NCI-H2107 (cell line): ENCODE measurements at places on chromosomes 13 and 19.

GRCh38 chr13:43749503-43749902, 37.3 kb downstream of the ENOX1 start:
- DNase-seq: no peak

DNA sequence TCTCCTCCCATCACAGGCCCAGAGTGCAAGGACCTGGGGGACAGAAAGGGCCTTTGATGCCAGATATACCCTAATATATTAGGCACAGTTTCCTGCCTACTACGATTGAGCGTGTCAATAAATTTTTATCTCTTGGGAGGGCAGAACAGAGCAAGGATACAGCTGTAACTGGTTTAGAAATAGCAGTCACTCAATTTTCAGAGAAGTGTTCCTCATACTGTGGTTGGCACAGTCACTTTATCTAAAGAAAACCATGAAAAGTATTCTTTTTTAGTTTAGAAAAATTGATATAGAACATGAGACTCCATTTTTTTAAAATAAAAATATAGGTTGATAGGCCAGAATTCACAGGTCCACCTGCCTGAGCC, 460 bp upstream of the ZNF155 start:
- DNase-seq: no peak

- peak; percentile 1 for DNase-seq
Observed at GRCh38 chr13:95624020-95624419, 20.5 kb downstream of the DZIP1 start.

DNA sequence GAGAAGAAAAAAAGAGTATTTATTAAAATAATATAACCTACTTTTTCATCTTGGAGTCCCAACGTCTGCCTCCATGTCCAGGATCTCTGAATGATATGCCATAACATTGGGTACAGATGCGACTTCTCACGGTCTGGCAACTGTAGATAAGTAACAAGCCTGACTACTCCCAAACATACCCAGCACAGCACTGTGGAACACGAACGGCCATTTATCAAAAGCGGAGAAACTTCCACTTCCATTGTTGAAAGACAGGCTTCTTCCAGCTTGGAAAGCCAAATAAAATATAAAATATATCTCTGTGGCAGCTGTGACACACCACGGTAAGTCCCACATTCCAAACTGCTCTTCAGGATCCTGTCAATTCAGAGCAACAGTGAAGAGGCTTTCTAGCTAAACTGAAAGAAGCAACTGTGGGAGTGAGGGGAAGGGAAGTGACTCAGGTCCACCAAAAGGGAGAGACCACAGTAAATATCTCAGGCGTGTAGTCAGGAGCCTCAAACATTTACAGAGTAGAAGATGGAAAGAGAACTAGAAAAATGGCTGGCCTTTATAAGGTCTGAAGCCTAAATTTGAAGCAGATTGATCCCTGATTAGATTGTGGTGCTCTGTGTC, 331.7 kb downstream of the LIG4 start:
- DNase-seq: no peak

- no peak for DNase-seq
Observed at GRCh38 chr19:30225676-30226463, 146.3 kb upstream of the ZNF536 start.

DNA sequence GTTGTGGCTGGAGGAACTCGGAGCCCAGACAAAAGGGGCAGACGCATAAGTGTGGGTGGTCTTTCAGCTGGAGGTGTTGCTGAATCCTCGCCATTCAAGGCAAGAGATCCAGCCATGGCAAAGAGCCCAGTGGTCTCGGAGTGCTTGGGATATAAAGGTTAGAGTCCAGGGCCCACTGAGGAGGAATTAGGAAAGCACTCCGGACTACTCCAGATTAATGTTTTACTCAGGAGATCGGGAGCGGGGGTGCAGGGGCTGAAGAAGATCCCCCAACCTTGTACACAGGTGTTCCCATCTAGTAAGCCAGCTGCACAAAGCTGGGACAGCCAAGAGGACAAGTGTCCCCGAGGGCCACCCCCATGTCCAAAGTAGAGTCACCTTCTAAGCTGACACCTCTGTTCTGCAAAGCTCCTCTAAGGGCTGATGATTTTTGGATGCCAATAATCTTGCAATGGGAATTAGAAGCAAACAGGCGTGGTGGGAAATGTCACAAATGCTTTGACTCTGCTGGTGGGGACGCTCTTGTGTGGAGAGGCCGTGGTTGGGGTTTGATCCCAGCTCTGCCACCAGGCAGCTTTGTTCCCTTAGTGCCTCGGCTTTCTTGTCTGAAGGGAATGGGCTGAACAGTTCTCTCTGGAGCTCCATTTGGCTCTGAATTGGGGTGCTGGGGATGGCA, 194.3 kb upstream of the SOX1 start:
- no peak for DNase-seq

GRCh38 chr19:18122424-18122823, 24.8 kb downstream of the MAST3 start:
- no peak for DNase-seq

DNA sequence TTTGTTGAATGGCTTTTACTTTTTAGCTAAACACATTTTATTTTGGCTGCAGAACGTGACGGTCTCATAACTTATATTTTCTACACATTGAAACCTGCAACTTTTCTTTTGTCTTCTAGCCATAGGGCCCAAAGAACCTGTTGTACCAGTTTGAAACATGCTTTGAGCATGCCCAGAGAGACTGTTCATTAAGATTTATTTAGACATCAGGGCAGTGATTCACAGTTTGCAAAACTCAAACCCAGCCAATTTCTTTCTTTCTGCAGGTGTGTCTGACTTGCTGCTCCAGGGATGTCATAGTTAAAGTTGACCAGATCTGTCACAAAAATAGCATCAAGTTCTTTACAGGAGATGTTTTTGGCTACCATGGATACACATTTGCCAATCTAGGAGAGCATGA, 22.0 kb downstream of the SAE1 start:
- no peak for DNase-seq

DNA sequence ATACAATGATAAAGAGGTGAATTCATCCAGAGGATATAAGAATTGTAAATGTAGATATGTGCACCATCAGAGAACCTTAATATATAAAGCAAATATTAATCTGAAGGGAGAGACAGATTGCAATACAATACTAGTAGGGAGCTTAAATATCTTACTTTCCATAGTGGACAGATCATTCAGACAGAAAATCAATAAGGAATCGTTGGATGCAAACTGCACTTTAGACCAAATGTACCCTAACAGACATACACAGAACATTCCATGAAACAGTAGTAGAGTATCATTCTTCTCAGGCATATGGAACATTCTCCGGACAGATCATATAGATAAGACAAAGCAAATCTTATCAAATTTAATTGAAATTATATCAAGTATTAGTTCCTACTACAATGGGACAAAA, 35.0 kb upstream of the ZNF766 start:
- DNase-seq: no peak
